GM10248 (cell line): ENCODE measurements at places on chromosomes 11 and 22.

GRCh38 chr11:60905047-60905446, 1.3 kb downstream of the PRPF19 start:
- no peak for DNase-seq

DNA sequence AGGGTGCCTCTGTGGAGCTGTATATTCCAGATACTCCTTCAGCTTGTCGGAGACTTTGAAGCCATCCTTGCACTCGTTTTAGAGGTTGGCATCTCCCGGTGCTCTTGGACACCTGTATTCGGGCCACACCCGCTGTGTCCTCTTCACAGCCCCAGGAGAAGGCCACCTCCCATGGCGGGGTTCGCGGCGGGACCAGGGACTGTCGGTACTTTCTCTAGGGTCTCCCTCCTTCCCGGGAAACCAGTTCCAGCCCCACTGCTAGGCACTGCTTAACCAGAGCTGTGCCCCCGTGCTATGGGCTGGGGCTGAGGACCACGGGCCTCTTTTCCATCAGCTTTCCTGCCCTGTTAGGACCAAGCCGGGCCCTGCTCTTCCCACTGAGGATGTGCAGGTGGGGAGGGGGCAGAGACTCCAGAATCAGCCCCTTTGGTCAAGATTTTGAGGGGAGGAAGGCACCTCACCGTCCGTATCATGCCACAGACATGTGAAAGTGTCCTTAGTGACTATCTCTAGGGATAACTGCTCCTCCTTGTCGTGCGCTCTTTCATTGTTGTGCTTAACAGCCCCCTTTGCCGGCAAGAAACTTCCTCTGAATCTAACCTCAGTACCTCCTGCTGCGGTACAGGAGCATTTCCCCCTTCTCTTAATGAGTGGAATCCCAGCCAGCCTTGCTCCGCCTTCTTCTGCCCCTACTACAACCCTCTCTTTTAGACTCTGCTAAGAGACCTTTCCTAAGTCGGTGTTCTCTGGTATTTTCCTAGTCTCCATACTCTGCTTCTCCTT, 1.2 kb upstream of the B3GAT1 start:
- no peak for DNase-seq

- DNase-seq = no peak
These were observed 4.3 kb upstream of the WT1 start for GRCh38 chr11:32439501-32440210.

DNA sequence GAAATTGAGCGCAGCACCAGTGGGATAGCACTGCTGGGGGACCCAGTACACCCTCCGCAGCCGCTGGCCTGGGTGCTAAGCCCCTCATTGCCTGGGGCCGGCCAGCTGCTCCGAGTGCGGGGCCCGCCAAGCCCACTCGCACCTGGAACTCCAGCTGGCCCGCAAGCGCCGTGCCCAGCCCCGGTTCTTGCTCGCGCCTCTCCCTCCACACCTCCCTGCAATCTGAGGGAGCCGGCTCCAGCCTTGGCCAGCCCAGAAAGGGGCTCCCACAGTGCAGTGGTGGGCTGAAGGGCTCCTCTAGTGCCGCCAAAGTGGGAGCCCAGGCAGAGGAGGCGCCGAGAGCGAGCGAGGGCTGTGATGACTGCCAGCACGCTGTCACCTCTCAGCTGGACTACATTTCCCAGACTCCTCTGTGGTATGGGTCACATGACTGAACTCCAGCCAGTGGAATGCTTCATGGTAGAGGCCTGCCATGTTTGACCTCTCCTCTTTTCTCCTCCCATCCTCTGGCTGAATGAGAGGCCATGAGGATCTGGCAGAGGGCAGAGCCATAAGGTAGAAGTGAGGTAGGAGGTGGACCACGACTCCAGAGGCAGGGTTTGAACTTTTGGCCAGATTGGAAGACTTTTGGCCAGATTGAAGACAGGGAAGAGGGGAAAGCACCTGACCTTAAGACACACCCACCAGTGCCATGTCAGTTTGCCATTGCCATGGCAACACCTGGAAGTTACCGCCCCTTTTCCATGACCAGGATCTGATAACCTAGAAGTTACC, 6.2 kb downstream of the MRGPRD start:
- DNase-seq = no peak

DNA sequence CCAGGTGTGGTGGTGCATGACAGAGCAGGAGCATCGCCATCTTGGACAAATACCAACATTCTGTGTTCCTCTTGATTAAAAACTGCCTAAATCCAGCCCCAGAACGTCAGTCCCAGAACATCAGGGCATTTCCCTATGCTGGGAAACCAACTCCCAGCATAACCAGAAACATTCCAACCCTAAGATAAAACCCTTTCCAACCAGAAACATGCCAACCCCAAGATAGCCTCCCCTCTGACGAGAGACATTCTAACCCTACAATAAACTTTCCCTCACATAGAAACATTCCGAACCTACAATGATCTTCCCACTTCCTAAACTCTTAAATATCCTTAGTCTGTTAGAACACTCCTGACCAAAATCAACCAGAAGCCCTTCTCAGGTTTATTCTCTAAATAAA, 11.6 kb downstream of the PLAAT4 start:
- no peak for DNase-seq

- DNase-seq = no peak
These were observed 62.4 kb downstream of the MYH9 start for GRCh38 chr22:36325154-36326031.

DNA sequence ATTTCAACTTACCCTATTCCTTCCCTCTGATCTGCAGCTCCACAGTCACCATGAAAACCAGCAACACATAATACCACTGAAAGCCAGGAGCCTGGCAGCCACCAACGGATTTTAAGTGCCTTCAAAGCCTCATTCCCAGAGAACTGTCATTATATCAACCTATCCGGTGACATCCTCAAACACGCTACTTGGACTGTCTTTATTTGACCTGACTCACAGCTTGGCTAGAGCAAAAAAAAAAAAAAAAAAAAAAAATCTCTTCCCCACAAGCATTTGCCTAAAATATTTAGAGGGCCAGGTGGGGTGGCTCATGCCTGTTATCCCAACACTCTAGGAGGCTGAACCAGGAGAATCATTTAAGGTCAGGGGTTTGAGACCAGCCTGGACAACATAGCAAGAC, 32.4 kb upstream of the ARHGAP32 start:
- DNase-seq = no peak

DNA sequence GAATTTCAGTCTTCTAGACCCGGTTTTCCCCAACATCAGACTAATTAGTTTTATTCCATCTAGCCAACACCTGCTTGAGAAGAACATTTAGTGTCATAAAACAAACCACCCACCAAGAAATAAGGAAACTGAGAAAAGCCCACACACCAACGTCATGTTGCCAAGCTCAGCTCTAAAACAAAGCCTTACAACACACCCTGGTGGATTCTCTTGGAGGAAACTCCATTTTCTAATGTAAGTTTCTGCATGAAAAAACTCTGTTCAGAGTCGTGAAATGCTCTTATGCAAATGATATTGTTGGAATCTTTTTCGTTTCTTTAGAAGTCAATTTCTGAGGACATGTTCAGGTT, 105.0 kb upstream of the RAG2 start:
- DNase-seq = peak; percentile 34

DNA sequence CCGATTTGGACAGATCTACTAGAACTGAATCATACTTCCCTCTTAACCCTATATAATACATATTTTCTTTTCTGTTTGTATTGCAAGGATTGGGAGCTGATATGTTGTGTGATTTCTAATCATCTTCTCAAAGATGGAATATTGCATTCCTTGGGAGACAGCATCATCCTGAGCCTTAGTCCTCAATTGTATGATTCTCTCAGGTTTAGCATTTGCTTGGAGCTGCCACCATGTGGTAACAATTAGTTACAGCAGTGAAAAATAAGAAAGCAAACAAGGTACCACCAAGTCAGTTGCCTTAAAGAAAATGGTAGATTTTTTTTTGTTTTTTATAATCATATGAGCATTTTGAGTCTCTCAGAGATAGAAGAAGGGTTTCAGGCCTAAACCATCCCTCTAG, 11.9 kb downstream of the SNX19 start:
- no peak for DNase-seq

GRCh38 chr11:131248588-131248987, 121.8 kb upstream of the NTM start:
- no peak for DNase-seq

DNA sequence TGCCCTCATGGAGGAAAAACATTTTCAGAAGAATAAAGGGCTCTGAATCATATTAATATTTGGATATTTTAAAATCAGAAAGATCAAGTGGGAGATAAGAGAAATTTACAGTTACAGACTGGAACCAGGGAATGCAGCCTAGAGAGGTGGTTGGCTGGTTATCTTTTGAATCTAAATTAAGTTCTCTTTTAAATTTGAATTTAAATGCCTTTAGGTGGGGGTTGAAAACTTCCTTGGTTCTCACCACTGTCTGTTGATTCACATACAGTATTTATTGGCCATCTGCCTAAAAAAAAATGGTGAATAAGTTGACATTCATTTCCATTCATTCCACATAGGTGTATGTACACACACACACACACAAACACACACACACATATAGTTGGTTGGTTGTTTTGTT, 35.7 kb upstream of the PTPRJ start:
- DNase-seq = no peak

GRCh38 chr11:71955898-71956456, 27.1 kb downstream of the RNF121 start:
- DNase-seq = no peak

- DNase-seq = no peak
These were observed 2.1 kb downstream of the EMID1 start for GRCh38 chr22:29207562-29208501.

DNA sequence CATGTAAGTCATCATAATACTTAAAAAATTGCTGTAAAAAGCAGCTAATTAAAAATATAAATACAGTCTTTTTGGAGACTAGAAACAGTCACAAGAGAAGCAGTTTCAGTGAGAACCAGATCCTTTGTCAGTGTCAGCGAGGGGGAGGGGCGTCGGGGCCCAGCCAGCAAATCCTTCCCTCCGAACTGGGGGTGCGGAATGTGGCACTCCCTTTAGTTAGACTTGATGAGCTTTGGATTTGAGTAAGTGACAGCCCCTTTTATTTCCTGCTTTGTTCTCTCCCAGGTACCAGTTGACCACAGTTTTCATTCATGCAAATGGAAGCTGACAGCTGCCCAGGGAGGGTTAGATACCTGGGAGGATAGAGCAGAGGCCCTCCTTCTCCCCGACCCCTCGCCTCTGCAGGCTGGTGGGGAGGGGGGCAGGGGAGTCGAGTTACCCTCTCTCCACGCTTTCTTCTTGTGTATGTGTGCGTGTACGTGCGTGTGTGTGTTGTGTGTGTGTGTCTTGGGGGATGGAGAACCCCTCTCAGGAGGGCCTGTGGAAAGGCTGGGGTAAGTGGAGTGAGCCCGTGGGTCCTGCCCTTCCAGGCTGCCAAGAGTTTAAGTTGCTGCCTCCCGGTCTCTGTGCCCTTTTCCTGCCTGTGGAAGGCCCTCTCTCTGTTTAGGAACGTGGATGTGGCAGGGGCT, 38.3 kb downstream of the PTPRJ start:
- no peak for DNase-seq

DNA sequence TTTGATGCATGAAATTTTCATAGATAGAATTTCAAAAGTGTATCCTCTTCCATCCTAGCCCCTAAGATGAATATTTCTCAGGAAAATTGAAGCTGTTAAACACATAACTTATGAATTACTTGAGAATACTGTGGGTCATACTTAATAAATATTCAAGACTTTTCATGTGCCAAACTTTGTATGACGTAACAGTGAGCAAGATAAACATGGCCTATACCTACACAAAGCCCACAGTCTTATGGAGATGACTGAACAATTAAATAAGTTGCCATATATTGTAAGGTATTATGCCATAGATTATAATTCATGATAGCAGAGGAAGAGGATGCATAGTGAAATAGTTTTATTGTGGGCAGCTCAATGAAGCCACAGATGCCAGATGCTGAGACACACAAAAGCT, 620.7 kb upstream of the ANO5 start:
- no peak for DNase-seq

DNA sequence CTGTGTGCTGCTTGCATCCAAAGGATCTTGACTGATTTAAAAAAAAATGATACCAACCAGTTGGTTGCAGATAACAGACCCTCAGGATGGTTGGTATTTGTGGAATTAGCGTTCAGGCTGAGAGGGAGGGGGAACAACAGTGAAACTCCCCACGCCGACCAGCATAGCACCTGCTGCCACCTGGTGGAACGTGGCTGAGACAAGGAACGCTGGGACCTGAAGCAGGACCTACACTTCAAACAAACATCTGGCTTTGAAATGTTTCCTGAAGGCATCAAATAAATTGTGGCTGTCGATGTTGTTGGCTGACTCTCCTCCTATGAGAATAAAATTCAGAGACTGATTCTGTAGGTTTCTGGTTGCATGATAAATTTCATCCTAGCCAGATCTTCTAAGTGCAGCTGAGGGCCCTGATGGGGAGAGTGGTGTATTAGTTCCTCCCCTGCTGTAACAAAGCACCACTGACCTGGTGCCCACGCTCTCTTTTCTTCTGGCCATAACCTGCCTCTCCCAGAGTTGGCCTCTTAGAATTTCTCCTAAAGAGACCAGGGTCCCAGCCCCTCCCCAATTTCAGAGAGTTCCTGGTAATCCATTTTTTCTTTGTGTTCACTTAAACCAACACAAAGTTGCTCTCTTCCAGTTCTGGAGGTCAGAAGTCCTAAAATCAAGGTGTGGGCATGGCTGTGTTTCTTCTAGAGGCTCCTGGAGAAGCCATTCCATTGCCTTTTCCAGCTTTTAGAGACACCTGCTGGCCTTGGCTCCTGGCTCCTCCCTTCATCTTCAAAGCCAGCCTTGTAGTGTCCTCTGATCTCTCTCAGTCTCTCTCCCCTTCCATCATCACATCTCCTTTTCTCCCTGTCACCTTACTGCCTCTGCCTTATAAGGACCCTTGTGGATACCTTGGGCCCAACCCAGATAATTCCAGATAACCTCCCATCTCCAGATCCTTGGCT, 17.3 kb downstream of the APOL2 start:
- DNase-seq = peak; percentile 57

- DNase-seq = no peak
These were observed 16.4 kb upstream of the JAM3 start for GRCh38 chr11:134052395-134052987.

GRCh38 chr11:10410106-10410843, 44.8 kb upstream of the AMPD3 start:
- DNase-seq = no peak

DNA sequence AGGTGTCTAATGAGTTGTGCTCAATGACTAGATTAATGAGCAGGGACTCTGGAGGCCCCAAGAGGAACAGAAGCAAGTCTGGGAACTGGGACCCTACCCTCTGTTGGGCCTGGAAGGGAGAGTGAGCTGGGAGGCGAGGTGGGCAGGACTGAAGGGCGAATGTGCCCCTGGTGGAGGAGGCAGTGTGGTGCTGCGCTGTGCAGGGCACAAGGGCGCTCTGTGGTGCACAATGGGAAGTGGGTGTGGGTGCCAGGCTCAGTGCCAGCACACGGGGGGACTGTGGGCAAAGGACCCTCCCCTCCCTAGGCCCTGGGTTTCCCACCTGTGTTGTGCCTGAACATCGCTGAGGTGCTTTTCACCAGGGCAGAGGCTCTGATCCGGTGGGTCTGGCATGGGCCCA, 57.5 kb upstream of the TTLL12 start:
- DNase-seq = no peak
